ENCODE measurements at places on chromosomes 12 and 14.

- no peak for DNase-seq
Measured at GRCh38 chr14:105069522-105069870, 4.3 kb upstream of the GPR132 start.

DNA sequence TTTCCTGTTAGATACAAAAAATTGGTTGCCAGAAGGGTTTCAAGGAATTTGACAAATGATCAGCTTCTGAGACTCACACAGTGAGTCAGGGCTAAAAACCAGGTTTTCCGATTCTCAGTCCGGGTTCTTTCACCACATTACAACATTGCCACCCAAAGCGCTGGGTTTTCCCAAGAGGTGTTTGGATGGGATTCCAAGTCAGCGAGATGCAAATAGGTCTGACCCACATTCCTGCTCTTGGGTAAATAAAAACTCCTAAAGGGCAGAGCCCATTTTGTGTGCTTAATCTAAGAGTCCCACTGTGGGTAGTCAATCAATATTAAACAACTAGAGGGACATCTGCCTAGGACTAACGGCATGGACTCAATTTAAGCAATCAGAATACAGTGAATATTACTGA lies 5.4 kb upstream of the RIC8B start:
- peak; percentile 73 for DNase-seq

DNA sequence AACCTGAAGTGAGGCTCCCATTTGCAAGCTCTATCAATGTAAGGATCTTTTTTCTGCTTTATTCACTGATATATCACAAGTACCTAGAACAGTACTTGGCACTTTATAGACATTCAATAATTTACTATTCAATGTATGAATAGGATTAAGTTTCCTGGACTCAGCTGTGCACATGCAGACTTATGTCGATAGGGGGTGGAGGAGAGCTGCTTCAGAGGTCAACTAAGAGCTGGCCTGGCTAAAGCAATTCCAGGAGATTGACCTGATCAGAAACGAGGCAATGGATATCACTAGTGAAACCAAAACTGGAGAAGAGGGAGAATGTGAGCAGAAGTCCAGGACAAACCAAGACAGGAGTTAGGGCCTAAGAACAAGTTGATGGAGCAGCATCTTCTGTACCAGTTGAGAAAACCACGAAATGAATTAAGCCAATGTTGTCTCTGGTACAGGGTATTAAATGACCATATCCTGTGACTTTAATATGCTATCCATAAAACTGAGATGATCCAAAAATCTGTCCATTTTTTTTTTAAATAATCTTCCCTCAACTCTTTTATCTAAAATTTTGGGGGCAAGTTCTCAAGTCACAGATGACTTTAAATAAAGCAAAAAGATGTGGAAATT lies 169.2 kb downstream of the PIK3C2G start:
- DNase-seq: peak; percentile 68

DNA sequence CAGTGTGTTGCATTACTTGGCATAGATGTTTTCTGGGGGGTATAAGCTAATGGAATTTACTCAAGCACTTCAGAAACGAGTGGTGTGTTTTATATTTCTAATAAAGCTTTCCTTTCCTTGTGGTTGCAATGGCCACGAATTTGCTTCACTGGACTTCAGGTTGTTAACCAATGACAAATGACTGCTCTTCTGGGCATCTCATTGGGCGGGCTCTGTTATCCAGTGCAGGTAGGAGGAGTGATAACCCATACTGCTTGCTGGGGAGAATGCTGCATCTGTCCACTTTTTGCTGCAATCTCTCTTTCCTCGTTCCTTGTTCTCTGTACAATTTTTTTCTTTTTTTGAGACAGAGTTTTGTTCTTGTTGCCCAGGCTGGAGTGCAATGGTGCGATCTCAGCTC lies 80.0 kb upstream of the RPH3A start:
- no peak for DNase-seq

- no peak for DNase-seq
Measured at GRCh38 chr12:58367041-58367440, 425.7 kb downstream of the ATP23 start.

DNA sequence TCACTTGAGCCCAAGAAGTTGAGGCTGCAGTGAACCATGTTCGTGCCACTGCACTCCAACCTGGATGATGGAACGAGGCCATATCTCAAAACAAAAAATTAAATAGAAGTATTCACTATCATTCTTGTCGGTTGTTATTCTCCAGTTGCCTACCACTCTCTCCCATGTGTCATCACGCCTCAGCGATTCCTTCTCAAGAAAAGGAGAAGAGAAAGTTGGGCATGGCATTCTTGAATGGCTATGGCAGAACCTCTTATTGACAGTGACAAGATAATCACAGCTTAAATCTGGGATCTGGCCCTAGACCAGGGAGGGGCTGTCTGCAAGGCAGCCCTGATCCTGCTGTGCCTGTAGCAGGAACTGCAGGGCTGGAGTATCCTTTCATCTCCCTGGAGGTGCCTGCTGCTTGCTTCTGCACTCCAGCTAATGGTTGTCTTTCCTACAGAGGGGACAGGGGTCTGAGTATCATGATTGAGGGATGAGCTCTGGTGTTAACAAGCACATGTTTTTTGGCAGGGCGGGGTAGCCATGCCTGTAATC lies 12.8 kb upstream of the MLEC start:
- DNase-seq: no peak

DNA sequence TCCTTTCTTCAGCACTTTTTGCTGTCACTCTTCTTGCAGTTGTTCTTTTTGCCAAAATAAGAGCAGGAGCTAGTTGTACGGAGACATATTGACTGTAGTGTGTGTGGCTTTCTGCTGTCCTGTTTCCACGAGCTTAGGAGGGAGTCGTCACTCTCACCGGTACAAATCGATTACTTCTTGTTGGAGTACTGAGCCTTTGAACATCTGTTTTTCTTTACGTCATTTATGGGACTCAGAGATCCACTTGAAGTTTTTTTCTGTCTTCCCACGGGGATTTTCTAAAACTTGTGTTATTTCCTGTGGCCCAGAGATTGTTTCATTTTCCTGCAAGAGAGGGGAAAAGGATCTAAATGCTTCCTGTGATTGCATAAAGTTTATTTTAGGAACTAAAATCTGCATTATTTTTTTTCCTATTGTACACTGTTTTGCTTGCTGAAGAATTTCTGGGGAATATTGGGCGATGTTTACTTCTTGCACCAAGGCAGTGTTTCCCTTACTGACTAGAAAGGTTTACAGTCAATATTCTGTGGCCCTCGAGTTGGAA lies 199.8 kb upstream of the ARHGAP5 start:
- DNase-seq: peak; percentile 55

DNA sequence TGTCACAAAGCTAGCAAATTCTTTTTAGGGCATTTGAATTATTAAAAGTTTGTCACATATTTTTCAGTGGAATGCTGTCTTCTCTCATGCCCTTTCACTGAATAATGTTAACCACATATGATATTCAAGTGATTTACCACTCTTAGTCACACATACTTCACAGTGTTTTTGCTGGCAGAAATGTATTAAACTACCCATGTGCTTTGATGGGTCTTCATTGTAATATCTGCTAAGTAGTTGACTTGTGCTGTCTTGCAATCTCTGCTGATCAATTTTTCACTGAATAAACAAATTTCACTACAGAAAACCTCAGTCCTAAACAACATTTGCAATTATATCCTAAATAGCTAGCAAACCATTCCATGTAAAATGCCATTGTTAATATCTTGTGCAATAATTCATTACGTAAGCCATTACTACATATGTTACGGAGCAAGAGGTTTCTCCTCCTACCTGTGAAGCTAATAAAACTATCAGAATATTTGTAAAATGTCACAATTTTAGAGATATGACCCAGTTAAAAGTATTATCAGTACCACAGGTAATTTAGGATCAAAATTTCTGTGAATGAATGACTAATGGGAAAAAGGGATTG lies 64.6 kb upstream of the LMO3 start:
- DNase-seq: peak; percentile 22

DNA sequence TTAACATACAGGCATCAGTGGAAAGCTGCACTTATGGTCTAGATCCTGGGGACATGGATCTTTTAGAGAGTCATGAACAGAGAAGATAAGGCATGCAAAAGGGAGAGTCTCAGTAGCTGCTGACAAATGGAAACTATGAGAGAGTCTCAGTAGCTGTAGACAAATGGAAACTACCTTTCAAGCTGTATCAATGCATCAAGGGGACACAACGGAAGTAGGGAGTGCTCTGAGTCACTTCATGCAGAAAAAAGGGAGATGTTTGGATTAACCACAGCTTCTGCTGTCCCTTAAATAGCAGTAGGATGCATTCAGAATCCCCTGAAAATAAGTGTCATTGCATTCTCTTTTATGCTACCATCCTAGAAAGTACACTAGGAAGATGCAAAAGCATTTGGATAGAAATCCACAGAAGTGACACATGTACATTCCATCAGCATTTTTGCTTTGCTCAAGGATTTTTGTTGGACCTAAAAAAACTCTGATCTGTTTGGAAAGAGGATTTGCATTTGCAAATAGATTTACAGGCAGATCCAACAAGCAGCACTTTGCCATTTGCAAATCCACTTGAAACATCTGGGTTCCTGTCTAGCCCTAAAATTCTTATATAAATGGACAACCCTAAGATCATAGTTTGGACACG lies 227.5 kb upstream of the LMO3 start:
- no peak for DNase-seq

- peak; percentile 65 for DNase-seq
Measured at GRCh38 chr12:127174881-127175280, 1092.1 kb upstream of the TMEM132C start.

DNA sequence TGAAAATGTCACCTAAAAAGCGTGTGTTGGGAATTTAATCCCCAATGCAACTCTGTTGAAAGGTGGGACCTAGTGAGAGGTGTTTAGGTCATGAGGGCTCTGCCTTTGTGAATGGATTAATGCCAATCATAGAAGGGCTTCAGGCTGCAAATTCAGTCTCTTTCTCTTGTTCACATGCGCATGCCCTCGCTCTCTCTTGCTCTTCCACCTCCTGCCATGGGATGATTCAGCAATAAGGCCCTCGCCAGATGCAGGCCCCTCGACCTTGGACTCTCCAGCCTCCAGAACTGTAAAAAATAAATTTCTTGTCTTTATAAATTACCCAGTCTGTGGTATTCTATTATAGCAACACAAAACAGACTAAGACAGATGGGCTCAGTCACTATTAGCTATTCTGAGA lies 55.4 kb downstream of the PLXNC1 start:
- no peak for DNase-seq

DNA sequence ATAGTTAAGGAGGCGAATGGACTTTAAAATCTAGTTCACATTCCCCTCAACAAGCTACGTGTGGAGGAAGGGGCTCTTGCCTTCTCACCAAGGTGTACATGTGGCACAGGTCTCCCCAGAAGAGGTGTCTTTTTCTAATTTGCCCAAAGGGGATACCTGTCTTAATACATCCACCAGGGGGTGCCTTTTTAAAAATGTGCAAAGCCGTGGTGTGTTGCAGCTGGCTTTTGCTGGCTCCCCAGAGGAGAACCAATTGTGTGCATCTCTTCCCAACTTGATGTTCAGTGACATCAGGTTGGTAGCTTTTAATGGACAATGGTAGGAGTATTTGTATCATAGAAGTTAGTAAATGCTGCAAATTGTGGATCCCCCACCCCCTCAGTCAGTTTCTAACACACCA lies 33.8 kb downstream of the CREBL2 start:
- DNase-seq: peak; percentile 43

DNA sequence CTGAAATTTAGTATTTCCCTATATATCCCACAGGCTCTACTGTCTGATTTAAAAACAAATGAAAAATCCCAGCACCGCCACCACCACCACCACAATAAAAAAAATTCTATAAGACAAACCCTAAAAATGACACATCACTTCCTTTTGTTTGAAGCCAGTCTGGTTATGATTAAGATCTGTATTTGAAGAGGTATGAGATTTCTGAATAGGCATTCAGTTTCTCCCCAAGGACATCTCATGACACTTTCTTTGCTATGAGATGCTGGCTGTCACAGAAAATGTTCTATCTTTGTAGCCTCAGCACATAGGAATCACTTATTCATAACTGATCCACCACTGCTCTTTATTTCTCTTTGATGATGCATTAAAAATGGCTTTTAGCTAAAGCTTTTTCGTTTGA lies 1071.0 kb downstream of the SLC6A15 start:
- peak; percentile 33 for DNase-seq

DNA sequence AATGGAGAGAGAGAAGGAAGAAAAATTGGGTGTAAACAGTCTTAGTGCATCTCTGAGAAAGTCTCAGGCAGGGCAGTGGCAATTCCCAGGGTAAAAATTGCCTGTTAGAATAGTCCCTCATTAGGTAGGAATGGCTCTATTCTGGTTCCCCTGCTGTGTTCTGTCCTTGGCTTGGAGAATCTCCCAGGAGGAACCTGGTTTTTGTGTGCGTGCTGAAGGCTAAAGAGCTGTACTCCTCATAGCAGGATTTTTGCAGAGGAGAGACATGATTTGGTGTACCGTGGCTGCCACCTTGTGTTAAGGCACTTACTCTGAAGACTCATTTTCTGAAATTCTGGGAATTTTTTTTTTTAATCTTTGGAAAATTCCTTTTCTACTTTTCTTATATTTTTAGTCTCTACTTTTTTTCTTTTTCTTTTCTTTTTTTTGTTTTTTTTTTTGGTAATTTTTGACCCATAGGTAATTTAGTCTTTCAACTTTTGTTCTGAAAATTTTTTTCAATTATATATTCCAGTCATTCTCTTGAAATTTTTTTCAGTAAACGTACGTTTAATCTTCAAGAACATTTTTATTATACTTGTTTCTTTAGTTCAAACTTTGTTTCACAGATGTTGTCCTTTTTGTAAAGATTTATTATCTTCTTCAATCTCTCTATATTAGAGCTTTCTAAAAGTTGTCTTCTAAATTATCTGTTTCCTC lies 63.8 kb downstream of the FBXO33 start:
- peak; percentile 81 for DNase-seq

DNA sequence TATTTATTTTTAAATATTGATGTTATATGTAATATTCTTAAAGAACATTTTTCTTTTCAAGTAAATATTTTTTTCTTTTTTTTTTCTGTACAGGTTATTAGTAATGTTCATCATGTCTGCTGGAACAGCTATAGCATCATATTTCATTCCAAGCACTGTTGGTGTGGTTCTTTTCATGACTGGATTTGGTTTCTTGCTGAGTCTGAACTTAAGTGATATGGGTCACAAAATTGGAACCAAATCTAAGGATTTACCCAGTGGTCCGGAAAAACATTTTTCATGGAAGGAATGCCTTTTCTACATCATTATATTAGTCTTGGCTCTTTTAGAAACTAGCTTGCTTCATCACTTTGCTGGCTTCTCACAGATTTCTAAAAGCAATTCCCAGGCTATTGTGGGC lies 23.2 kb downstream of the PCNX4 start:
- no peak for DNase-seq

GRCh38 chr12:32536000-32536345 lies 136.6 kb downstream of the FGD4 start:
- DNase-seq: no peak

- no peak for DNase-seq
Measured at GRCh38 chr14:89844508-89844907, 110.0 kb downstream of the EFCAB11 start.

All from AG10803 (cell line).